ENCODE measurements at places on chromosomes 2 and 18.

- no peak overlapping the region for H3K4me3 ChIP-seq
- no peaks in the 10 kb centered on the region for H3K27me3 ChIP-seq
- no peak overlapping the region for H3K27ac ChIP-seq
- DNase-seq = no peak
- H3K36me3 ChIP-seq = no peaks in the 10 kb centered on the region
Observed at GRCh38 chr18:33156906-33157470, 283.5 kb downstream of the CCDC178 start.

DNA sequence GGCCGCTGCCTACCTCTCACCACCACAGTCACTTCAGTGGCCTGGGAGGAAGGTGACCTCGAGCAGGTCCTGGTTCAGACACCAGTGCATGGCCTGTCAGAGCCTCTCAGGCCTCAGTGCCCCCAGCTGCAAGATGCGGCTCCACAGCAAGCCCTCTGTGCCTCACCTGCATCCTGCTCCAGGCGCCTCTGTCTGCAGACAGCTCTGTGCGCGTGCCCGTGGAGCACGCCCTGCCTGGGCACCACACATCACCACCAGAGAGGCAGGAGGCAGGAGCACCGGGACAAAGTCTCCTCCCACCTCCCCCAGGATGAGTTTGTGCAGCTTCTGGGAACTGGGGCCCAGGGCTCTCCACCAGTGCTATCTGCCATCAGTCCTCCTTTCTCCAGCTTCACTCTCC, 98.7 kb downstream of the TFCP2L1 start:
- H3K4me3 ChIP-seq = no peak overlapping the region
- no peak overlapping the region for H3K27ac ChIP-seq
- H3K36me3 ChIP-seq = no peaks in the 10 kb centered on the region

- peaks cover 12% of the 10 kb centered on the region for H3K4me1 ChIP-seq
- peaks cover 4% of the 10 kb centered on the region for H3K36me3 ChIP-seq
- DNase-seq = no peak
- H3K27ac ChIP-seq = no peak overlapping the region
- H3K4me3 ChIP-seq = no peak overlapping the region
Observed at GRCh38 chr2:217326238-217327022, 466.6 kb upstream of the TNP1 start.

- H3K4me1 ChIP-seq = no peaks in the 10 kb centered on the region
- no peaks in the 10 kb centered on the region for H3K36me3 ChIP-seq
- no peak for DNase-seq
- no peaks in the 10 kb centered on the region for H3K27me3 ChIP-seq
- no peak overlapping the region for H3K4me3 ChIP-seq
- H3K27ac ChIP-seq = no peak overlapping the region
Observed at GRCh38 chr2:129092956-129093355, 774.3 kb upstream of the HS6ST1 start.

DNA sequence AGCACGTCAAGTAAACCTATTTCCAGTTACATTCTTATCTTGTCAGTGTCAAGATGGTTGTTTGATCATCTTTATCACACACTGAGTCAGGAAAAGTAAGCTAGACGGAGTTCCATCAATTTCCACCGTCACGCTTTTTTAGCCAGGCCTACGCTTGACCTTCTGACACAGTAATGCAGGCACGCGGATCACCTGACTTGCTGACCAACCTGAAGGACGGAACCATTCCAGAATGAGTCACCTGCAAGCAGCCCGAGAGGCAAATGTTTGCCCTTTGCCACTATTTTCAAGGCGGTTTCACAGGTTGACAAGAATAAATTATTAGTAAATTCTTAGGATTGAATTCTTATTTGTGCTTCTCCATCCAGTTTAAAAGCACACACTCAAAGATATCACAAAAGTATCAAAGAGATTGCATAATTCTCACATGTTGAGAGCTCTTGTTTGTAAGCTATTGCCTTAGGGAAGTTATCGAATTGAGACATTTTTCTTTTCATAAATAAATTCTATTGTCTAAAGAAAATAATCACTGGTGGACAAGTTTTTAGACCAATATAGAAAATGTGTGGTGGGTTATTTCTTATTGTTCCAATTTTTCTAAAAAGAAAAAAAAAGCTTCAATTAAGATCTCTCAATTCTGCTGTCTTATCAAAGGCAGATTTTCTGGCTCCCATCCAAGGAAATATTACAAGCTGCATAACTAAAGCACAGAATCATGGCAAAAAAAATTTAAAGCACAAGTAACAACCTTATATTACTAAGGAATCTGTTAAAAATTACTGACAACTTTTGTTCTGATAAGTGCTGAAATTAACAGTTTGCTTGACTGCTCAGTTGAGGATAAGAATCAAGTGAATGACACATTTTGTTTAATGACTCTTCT, 31.9 kb downstream of the UXS1 start:
- H3K4me1 ChIP-seq = peaks cover 86% of the 10 kb centered on the region
- no peaks in the 10 kb centered on the region for H3K27me3 ChIP-seq
- H3K36me3 ChIP-seq = peaks cover 8% of the 10 kb centered on the region

DNA sequence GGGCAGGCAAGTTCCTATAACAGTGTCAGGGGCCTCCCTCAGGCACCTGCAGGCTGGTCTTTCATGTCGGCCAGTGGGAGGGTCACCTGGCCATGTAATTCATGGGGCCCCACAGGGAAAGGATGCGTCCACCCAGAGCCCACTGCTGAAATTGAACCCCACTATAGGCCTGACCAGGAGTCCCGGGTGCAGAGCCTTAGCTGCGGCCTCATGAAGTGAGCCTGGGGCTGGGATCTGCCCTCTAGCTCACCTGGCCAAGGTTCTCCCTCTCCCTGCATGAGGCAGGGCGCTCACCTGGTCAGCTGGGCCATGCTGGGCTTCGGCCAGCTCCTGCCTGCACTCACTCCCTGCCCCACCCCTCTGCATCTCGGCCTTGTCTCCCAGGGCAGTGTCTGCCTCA, 41.1 kb downstream of the C1QL2 start:
- H3K27me3 ChIP-seq = peaks cover 16% of the 10 kb centered on the region
- no peak for DNase-seq
- H3K4me1 ChIP-seq = no peaks in the 10 kb centered on the region
- H3K4me3 ChIP-seq = no peak overlapping the region
- H3K36me3 ChIP-seq = no peaks in the 10 kb centered on the region

- no peak for DNase-seq
- no peak overlapping the region for H3K4me3 ChIP-seq
- no peak overlapping the region for H3K27ac ChIP-seq
- H3K36me3 ChIP-seq = peaks cover 15% of the 10 kb centered on the region
- peaks cover 15% of the 10 kb centered on the region for H3K4me1 ChIP-seq
Observed at GRCh38 chr18:79531386-79531785, 135.7 kb downstream of the NFATC1 start.

- H3K4me3 ChIP-seq = no peak overlapping the region
- DNase-seq = no peak
- no peaks in the 10 kb centered on the region for H3K4me1 ChIP-seq
- H3K36me3 ChIP-seq = no peaks in the 10 kb centered on the region
Observed at GRCh38 chr2:180411661-180412060, 404.6 kb upstream of the CWC22 start.

- no peak overlapping the region for H3K4me3 ChIP-seq
- H3K36me3 ChIP-seq = peaks cover 8% of the 10 kb centered on the region
- H3K27me3 ChIP-seq = peaks cover 17% of the 10 kb centered on the region
Observed at GRCh38 chr2:102117472-102117858, 25.1 kb upstream of the IL1R1 start.

DNA sequence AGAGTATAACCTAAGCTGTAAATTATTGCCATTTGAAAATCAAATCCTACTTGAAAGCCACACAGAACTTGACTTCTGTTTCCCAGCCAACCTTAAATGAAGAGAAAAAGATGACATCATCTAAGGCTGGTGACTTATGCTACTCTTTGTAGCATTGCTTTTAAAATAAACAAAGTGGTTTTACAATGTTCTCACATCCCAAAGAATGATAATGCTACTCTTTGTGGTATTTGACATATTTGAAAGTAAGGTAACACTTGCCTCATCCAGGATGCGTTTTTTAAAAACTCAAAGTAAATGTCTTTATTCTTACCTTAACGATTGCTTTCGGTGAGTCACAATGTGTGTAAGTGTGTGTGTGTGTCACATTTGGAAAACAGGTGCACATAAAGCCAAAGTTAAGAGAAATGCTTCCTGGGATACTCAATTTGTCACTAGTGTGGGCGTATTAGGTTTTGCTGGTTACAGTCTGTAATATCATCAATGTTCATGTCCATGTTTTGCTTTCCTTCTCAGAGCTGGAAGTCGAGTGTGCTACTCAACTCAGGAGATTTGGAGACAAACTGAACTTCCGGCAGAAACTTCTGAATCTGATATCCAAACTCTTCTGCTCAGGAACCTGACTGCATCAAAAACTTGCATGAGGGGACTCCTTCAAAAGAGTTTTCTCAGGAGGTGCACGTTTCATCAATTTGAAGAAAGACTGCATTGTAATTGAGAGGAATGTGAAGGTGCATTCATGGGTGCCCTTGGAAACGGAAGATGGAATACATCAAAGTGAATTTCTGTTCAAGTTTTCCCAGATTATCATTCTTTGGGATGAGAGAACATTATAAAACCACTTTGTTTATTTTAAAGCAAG, 2.6 kb downstream of the PMAIP1 start:
- peak overlapping the region; percentile 99 for H3K27ac ChIP-seq
- H3K27me3 ChIP-seq = no peaks in the 10 kb centered on the region
- peak; percentile 17 for DNase-seq
- peaks cover 67% of the 10 kb centered on the region for H3K4me1 ChIP-seq

GRCh38 chr2:191115804-191116203, 35.0 kb downstream of the STAT4 start:
- H3K27me3 ChIP-seq = no peaks in the 10 kb centered on the region
- H3K36me3 ChIP-seq = peaks cover 3% of the 10 kb centered on the region
- peak overlapping the region; percentile 77 for H3K4me3 ChIP-seq
- DNase-seq = no peak
- H3K4me1 ChIP-seq = peaks cover 85% of the 10 kb centered on the region

GRCh38 chr2:187369471-187369870, 78.6 kb downstream of the CALCRL start:
- no peaks in the 10 kb centered on the region for H3K27me3 ChIP-seq
- H3K4me3 ChIP-seq = no peak overlapping the region
- no peak overlapping the region for H3K27ac ChIP-seq
- H3K4me1 ChIP-seq = no peaks in the 10 kb centered on the region

- no peak for DNase-seq
- no peaks in the 10 kb centered on the region for H3K27me3 ChIP-seq
- no peaks in the 10 kb centered on the region for H3K36me3 ChIP-seq
- no peaks in the 10 kb centered on the region for H3K4me1 ChIP-seq
Observed at GRCh38 chr18:56374007-56374655, 264.3 kb downstream of the TXNL1 start.

DNA sequence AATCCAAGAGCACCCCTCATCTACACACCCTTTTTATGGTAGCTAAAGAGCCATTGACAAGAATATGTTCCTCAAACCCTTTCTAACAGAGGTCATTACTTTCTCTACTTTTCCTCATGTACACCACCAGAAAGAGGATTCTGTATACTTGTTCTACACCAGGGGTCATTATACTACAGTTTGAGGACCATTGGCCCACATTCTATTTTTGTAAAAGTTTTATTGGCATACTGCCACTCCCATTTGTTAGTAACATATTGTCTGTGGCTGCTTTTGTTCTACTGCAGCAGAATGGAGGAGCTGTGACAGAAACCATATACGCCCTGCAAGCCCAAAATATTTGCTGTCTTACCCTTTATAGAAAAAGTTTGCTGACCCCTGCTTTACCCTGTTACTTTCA, 14.3 kb downstream of the HTR2B start:
- DNase-seq = no peak
- no peak overlapping the region for H3K27ac ChIP-seq
- H3K4me1 ChIP-seq = no peaks in the 10 kb centered on the region
- H3K27me3 ChIP-seq = no peaks in the 10 kb centered on the region

DNA sequence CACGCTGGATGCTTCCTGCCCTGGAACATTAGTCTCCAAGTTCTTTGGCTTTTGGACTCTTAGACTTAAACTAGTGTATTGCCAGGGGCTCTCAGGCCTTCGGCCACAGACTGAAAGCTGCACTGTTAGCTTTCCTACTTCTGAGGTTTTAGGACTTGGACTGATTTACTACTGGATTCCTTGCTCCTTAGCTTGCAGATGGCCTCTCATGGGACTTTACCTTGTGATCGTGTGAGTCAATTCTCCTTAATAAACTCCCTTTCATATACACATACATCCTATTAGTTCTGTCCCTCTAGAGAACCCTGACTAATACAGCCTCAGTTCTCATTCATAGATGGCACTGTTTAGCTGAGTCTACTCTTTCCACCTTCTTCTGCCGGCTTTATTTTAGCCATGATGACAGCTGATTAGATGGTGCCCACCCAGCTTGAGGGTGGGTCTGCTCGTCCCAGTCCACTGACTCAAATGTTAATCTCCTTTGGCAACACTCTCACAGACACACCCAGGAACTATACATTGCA, 389.1 kb downstream of the NYAP2 start:
- peaks cover 7% of the 10 kb centered on the region for H3K27me3 ChIP-seq
- no peaks in the 10 kb centered on the region for H3K4me1 ChIP-seq
- H3K36me3 ChIP-seq = no peaks in the 10 kb centered on the region
- H3K4me3 ChIP-seq = no peak overlapping the region
- H3K27ac ChIP-seq = no peak overlapping the region

DNA sequence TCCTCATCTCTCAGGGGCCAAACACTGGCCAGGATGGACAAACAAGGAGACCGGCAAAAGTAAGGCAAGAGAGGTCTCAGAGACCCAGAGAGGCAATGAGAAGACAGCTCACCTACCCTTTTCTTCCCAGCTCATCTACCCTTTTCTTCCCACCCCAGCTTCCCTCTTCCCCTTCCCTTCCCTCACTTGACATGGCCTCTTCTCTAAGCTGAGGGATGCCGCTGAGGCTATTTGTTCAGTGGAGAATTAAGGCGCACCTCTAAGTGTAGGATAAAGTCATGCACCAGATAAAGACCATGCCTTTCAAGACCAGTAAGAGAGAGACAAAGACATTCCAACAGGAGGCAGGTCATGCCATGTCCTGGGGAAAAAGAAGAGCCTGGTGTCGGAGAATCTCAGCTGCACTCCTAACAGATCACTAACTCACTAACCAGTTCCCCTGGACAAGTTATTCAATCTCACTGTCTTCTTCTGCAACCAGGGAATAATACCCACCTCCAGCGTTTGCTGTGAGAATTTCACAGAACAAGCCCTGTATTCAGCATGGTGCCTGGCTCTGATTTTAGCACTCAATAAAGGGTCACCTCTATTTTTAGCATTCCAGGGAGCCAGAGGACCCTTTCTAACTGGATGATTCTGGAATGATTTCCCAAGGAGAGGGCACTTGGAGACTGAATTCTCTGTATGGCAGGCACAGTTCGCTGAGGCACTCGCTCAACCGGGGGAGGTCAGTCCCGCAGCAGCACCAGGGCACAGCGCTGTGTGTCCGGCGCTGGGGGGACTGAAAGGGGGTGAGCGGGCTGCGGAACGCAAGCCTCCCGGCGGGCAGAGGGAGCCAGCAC, 3.0 kb upstream of the FOSL2 start:
- peaks cover 40% of the 10 kb centered on the region for H3K4me1 ChIP-seq
- peak overlapping the region; percentile 87 for H3K27ac ChIP-seq
- peaks cover 6% of the 10 kb centered on the region for H3K36me3 ChIP-seq
- peak overlapping the region; percentile 87 for H3K4me3 ChIP-seq
- no peak for DNase-seq

DNA sequence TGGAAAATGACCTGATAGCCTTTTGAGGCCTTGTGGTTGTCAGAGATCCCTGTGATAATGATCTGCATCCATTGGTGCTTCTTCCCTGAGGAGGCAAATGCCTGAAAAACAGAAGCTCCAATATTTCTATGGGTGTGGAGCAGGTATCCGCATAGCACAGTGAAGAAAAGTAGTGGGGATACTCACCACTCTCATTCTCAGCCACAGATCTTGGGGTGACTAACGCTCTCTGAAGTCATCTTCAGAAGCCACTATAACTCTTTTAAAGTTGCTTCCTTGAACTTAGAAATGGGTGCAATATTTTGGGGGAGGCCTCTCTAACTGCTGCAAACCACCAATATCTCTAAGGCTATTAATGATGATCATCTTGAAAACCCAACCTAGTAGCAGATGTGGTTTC, 46.2 kb downstream of the ARHGAP15 start:
- peaks cover 45% of the 10 kb centered on the region for H3K4me1 ChIP-seq
- peak overlapping the region; percentile 68 for H3K27ac ChIP-seq
- peak overlapping the region; percentile 58 for H3K4me3 ChIP-seq
- H3K27me3 ChIP-seq = no peaks in the 10 kb centered on the region
- DNase-seq = peak; percentile 27

All from activated T-cell treated with anti-CD3 and anti-CD28 coated beads, Interleukin-2, amount 50 U/mL, for 72 hours (primary cell).